Activated T-cell treated with anti-CD3 and anti-CD28 coated beads for 1 hour (primary cell): ENCODE measurements at places on chromosomes 3 and 15.

GRCh38 chr3:115659253-115660220, 36.2 kb downstream of the GAP43 start:
- no peak for DNase-seq

DNA sequence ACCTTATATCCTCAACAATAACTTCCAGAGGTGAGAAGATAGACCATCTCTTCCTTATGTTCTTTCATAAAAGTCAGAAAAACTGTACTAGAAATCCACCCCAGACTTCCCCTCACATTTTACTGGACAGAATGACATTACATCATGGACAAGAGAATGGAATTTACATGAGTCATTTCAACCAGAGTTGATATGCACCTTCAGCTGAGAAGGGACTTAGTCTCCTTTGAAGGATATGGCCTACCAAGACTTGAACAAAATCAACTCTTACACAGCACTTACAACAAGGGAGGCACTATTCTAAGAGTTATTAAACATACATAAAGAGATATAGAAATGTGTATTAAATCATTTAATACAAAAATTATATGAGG, 380.0 kb upstream of the DPH6 start:
- no peak for DNase-seq

GRCh38 chr3:152257563-152258035, 11.1 kb upstream of the MBNL1 start:
- DNase-seq: no peak

DNA sequence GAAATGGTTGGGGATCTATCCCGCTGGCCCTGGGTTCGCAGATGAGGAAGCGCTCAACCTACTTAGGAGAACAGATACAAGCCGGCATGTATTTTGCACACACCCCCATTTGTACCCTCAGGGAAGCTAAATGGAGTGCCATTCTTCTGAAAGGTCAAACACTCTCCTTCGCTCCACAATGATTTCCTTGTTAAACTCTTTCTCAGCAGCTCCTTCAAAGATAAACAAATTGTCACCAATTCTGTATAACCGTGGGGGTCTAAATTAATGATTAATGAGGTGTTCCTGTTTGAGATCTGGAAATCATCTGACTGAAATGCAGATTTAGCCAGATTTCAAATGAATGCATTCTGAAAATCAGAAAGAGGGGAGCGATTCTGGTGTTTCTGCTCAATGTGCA, 124.0 kb downstream of the MEGF11 start:
- DNase-seq: no peak

DNA sequence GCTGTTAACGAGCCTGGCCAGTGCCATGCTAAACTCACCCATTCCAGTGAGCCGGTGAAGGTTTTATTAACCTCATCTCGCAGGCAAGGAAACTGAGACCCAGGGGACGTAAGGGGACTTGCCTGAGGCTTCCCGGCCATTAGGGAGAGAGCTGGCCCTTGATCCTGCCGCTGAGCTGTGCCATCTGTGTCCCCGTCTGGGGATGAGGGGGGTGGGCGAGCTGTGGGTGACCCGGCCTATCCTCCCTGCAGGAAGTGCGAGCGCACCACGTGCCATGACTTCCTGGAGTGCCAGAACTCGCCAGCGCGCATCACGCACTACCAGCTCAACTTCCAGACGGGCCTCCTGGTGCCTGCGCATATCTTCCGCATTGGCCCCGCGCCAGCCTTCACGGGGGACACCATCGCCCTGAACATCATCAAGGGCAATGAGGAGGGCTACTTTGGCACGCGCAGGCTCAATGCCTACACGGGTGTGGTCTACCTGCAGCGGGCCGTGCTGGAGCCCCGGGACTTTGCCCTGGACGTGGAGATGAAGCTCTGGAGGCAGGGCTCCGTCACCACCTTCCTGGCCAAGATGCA, 88.5 kb downstream of the FBLN2 start:
- no peak for DNase-seq

DNA sequence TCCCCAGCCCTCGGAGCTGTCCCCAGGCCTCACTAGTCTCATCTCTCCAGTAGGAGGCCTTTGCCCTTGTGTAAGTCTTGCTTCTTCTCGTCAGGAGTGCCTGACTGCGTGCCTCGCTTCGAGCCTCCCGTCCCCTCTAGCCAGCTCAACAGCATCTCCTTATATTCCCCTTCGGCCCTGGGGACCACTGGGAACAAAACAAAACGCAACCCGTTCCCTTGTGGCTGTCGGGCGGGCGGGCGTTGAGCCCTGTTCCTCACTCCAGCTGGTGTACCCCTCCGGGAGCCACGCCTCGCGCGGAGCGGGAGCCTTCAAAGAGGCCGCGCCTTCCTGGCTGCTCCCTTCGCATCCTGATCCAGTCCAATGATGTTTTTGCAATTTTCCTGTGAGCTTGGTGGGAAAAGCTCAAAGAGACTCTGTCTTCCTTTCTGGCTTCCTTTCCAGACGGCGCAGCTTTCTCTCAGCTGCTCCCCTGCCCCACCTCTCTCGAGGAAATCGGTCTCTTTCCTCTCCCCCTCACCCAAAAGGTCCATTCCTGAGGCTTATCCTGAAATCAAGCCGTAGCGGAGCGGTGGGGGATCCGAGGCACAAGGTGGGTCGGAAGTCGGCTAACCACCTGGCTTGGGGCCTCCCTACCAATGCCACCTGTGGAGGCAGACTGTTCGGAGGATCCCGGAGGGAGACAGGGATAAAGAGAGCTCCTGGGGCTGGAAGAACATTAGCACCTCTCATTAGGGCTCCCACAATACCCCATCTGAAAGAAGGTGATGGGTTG, 33.4 kb upstream of the SRP14 start:
- no peak for DNase-seq

GRCh38 chr3:78858910-78859309, 908.9 kb downstream of the ROBO1 start:
- DNase-seq: no peak

DNA sequence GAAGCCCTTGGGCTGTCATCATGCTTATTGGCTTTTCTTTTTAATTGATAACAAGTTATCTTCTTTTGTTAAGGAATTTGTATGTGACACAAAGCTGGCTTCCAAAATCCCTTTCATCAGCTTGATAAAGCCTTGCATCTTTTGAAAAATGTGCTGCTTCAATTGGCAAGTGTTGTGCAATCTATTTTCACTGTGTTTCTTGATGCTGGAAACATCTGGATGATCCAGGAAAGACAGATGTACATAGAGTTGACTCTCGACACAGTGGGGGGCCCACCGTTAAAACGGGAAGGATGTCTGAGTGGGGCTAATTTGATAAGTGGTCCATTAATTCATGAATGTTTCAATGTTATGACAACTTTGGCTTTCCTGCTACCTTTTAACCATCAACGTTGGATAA, 158.3 kb upstream of the WNT5A start:
- no peak for DNase-seq

DNA sequence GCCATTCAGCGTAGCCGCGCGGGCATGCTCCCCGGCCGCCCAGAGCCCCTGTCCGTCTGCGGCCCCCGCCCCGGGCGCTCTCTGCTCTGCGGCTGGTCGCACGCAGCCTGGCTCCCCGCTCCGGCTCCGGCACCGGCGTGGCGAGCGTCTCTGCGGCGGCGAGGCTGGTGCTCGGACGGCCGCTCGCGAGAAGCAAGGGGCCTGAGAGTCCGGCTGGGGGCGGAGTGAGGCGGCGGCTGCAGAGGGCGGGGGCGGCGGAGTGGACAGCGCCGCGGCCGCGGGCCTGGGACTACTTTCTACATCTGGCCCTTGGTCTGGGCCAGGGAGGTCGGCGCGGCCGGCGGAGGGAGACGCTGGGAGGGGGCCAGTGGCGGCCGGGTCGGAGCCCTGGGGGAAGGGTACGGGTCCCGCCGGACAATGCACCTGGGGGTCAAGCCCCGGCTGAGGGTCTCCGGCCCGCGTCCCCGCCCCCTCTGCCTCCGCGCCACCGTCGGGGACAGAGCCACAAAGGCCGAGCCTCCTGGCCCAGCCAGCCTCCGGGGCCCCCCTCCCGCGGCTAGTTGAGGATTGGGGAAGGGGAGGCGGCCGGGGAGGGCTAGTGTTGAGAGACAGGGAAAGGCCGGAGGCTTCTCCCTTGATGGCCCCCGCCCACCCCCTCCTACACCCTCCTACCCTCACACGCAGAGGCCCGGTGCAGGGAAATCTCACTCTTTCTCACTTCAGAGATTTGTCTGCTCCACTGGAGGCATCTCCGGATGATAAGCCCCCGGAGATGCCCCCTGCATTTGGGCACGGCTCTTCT, at the start of gene PRTG:
Gene PRTG (minus strand): TSS at position 226 of the 802 bp plus-strand sequence. CDS start 221 bp downstream, at position 5.
- no peak for DNase-seq

DNA sequence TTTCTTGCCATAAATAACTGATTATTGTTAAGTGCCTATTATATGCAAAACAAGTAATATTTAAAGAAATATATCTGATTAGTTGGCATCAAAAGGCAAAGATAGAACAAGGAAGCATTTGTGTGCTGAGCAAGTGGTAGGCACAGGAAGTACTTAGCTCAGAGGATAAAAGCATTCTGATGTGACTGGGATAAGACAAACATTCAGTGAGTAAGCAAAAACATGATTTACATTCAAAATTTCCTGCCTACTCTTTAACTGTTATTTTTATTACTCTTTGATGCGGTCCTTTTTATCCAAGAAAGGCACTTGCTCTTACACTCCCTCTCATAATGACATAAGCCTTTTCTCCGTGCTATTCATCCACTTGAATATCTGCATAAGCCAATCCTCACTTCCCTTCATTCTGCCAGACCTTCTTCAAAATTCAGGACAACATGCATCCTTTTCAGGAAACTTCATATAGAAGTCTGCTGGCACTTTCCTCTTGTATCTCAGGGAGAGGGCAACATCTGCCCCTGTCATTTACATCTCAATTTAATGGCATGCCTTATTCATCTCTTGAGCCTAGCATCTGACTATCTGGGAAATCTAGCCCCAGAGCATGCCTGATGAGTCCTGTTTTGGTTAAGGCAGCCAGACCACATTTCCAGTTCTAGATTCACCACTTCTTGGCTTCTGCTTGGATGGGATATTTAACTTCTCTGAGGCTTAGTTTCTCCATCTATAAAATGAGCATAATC, 478.2 kb upstream of the ROBO2 start:
- no peak for DNase-seq
